ENCODE measurements at places on chromosomes 6 and 20. TPM values are rescaled to one million over a fixed set of nuclear protein-coding genes. Genes with fewer than 3 reads are reported as not detected.

DNA sequence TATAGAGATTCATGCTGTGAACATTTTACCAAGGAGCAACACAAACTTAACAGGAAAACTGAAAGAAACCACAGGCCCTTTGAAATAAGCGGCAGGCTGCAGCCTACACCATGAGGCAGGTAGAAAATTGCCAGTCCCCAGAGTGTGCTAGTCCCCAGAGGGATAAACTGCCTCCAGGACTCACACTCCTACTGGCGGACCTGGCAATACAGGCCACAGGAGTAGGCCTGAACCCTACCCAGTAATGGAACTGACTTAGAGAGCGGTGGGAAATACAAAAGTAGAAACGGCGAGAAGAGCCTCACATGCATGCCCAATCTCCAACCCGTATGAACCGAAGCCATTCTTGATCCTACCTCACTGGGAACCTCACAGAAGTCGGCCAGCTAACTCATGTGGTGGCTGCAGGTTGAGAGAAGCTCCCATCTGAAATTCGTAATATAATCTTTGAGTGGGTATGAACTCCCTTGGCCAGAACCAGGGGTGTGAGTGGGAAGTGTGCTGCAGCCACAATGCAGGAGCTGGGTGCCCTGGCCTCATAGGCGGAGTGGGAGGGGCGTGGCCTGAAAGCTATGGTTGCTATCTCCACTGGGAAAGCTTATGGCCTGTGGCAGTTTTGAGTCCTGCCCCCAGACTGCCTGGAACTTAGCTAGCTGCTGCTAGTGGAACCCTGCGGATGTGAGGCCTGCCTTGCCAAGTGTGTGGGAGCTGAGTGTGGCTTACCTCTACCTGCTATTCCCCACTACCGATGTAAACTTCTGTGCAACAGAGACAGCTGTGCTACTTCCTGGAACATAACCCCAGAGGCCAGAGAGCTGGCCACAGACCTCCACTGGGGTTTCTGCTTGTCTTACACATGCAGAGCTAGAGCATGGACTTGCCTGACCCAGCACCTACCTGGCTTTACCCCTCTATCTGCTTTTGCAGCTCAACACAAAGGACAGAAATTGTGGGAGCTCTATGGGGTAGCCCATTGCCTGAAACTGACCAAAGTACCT is 146.5 kb upstream of the COL21A1 start:
- H3K36me3 ChIP-seq, result no peaks in the 10 kb centered on the region
- no peak for DNase-seq
- no peaks in the 10 kb centered on the region for H3K27me3 ChIP-seq

GRCh38 chr6:141259091-141259490 is 873.6 kb upstream of the GJE1 start:
- H3K27ac ChIP-seq, result no peak overlapping the region
- no peaks in the 10 kb centered on the region for H3K4me1 ChIP-seq
- H3K27me3 ChIP-seq, result no peaks in the 10 kb centered on the region
- no peak for DNase-seq
- H3K4me3 ChIP-seq, result no peak overlapping the region
- H3K36me3 ChIP-seq, result no peaks in the 10 kb centered on the region

DNA sequence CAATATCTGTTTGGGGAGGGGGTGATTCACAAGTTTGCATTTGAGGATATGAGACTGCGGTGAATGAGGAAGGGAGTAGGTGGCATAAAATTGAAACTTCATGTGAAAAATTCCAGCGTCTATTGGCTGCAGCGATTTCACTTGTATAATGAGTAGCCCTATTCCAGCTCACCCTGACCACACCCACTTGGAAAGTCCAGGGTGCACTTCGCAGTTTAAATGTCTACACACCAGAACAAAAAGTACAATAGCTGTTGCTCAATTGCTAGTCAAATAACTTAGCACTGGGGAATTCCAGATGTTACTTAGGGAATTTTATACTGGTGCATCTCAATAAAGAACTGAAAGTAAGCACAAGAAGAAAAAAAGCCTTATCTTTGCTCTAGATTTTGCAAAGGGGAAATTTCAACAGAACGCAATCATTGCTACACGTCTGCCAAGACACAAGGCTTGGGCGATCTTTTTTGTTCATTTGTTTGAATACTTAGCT is 6.3 kb downstream of the TNFAIP3 start:
- no peaks in the 10 kb centered on the region for H3K36me3 ChIP-seq
- DNase-seq, result no peak
- no peak overlapping the region for H3K4me3 ChIP-seq
- H3K27me3 ChIP-seq, result no peaks in the 10 kb centered on the region

C20orf202 gene
- not detected for total RNA-seq

- no peak overlapping the region for H3K27ac ChIP-seq
- H3K4me1 ChIP-seq, result peaks cover 86% of the 10 kb centered on the region
- no peaks in the 10 kb centered on the region for H3K36me3 ChIP-seq
- no peak overlapping the region for H3K4me3 ChIP-seq
- H3K27me3 ChIP-seq, result no peaks in the 10 kb centered on the region
- DNase-seq, result no peak
Measured at GRCh38 chr20:36483209-36483918, 58.0 kb upstream of the MYL9 start.

MYT1 gene
- total RNA-seq, result not detected

DNA sequence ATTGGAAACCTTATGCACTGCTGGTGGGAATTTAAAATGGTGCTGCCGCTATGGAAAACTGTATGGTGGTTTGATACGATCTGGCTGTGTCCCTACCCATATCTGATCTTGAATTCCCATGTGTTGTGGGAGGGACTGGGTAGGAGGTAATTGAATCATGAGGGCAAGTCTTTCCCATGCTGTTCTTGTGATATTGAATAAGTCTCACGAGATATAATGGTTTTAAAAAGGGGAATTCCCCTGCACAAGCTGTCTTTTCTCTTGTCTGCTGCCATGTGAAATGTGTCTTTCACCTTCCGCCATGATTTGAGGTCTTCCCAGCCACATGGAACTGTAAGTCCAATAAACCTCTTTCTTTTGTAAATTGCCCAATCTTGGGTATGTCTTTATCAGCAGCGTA is 4.9 kb downstream of the TAP2 start:
- no peaks in the 10 kb centered on the region for H3K27me3 ChIP-seq
- no peak for DNase-seq
- H3K4me3 ChIP-seq, result no peak overlapping the region
- peaks cover 18% of the 10 kb centered on the region for H3K4me1 ChIP-seq
- H3K36me3 ChIP-seq, result no peaks in the 10 kb centered on the region

DNA sequence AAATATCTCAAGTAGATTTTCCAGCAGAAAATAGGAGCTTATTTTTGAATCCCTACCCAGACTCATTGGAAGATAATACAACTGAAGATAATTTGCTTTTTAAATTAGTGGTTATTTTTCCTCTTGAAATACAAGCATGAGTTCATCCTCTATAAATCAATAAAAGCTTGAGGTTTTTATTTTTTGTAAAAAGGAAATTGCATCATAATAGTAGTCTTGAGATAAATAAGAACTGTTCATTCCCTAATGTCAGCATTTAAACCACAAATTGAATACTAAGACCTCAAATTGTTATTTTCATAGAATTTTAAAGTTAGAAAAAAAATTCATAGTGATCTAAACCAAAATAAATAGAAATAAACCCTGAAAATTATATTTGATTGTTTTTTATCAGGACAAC is 719.1 kb downstream of the CD109 start:
- H3K4me1 ChIP-seq, result no peaks in the 10 kb centered on the region
- no peaks in the 10 kb centered on the region for H3K27me3 ChIP-seq
- no peaks in the 10 kb centered on the region for H3K36me3 ChIP-seq
- H3K4me3 ChIP-seq, result no peak overlapping the region
- no peak overlapping the region for H3K27ac ChIP-seq

CFAP61 gene
- 1.5 TPM for total RNA-seq

WFDC10B gene
- total RNA-seq, result not detected

SLC17A4 gene
- total RNA-seq, result not detected

DNA sequence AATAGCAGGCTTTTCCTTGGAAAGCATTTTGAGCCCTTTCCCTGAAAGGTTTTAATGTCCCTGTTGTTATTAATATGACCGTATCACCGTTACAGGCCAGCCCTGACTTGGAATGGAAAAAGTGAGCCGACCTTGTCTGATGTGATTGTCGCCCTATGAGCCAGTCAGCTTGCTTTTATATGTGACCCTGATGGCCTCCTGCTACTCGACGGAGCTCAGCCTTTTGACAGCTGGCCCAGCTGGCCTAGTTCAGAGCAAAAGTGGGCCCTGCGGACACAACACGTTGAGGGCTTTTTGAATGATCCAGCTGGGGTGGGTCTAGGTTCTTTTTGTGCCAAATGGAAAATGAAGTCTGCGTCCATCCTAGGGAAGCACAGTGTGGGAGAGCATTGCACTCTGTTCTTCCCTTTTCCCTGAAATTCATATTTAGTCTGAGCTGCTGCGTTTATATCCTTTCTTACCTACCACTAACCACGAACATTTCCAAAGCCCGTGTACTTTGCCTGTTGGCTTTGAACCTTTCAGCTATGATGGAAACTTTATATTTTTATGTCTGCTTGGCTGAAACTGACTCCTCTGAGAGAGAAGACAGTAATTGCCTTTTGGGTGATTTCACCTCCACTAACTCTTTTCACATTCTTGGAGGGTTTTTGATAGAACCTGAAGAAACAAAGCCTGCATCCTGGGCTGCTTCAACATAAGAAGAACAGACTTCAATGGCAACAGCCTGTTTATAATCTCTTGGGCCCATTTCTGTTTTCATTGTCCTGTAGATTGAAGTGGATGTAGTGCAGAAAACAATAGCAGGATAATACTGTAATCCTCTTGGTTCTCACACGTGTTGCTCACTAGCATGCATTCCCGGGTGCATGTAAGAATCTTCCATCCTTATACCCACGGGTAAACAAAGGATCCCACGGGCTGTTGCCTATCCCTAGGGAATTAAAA is 121.8 kb upstream of the HDGFL1 start:
- H3K27me3 ChIP-seq, result no peaks in the 10 kb centered on the region
- no peaks in the 10 kb centered on the region for H3K36me3 ChIP-seq
- peaks cover 9% of the 10 kb centered on the region for H3K4me1 ChIP-seq
- H3K4me3 ChIP-seq, result no peak overlapping the region

- H3K4me1 ChIP-seq, result no peaks in the 10 kb centered on the region
- H3K36me3 ChIP-seq, result no peaks in the 10 kb centered on the region
- no peak for DNase-seq
- H3K27me3 ChIP-seq, result no peaks in the 10 kb centered on the region
Measured at GRCh38 chr20:61053889-61054288, 198.2 kb upstream of the CDH4 start.

DNA sequence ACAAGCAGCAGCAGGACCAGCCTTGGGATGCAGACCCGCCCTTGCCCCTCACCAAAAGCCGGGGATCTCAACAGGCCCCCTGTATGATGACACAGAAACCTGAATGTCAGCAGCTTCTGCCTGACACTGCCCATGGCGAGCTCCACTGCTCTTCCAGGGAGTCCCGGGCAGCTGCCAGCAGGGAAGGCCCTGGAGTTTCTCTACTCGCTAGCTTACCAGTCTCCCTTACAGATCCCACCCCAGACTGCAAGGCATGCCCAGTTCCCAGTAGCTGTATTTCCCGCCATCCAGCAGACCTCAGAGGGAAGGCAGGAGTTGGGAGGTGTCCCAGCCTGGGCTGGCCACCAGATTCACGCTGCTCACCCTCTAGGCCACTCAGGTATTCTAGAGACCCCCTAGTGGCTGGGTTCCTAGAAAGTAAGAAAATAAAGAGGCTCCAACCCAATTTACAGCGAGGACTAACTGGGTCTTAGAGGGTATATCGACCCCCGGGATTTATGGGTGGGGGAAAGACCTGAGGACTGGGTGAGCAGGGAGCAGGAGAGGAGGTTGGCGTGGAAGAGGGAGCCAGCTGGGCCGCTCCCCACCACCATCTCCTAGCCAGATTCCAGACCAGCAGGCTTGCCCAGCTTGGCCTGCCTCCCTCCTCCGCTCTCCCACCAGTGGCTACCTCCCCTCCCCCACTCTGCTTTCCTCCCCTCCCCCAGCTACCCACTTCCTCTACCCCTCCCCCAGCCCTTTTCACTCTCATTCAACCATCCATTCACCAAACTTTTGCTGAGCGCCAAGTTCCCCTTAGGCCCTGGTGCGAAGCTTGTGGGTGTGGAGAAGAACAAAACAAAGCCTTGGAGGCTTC is 9.7 kb upstream of the HMGA1 start:
- no peaks in the 10 kb centered on the region for H3K27me3 ChIP-seq
- H3K4me3 ChIP-seq, result no peak overlapping the region

GRCh38 chr6:8644306-8644705 is 209.0 kb upstream of the SLC35B3 start:
- no peak overlapping the region for H3K4me3 ChIP-seq
- H3K27me3 ChIP-seq, result no peaks in the 10 kb centered on the region
- no peak for DNase-seq
- H3K27ac ChIP-seq, result no peak overlapping the region
- no peaks in the 10 kb centered on the region for H3K36me3 ChIP-seq
- H3K4me1 ChIP-seq, result no peaks in the 10 kb centered on the region
